ENCODE measurements at places on chromosomes 12 and 14.
A peak's percentile ranks its signal among the peaks of the same experiment; 100 is the strongest.

- DNase-seq = no peak
Observed at GRCh38 chr12:84089356-84089755, 823.2 kb downstream of the SLC6A15 start.

DNA sequence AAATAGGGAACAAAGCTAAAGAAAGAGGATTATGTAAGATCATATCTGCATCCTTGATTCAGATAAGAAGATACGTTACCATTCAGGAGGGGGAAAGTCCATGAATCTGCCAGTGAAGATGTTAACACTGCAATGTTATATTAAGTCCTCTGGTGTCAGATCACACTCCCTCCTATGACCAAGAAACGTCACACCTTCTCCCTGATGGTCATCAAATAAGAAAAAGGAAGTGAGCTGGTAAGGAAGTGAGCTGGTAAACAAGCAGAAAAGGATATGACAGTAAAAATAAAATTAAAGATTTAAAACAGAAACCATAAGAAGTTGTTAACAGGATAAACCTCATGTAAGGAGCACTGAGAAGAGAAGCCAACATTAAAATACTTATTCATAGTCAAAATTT lies 340.2 kb downstream of the SEC23A start:
- no peak for DNase-seq

- no peak for DNase-seq
Observed at GRCh38 chr12:130764475-130765185, 48.5 kb upstream of the RIMBP2 start.

DNA sequence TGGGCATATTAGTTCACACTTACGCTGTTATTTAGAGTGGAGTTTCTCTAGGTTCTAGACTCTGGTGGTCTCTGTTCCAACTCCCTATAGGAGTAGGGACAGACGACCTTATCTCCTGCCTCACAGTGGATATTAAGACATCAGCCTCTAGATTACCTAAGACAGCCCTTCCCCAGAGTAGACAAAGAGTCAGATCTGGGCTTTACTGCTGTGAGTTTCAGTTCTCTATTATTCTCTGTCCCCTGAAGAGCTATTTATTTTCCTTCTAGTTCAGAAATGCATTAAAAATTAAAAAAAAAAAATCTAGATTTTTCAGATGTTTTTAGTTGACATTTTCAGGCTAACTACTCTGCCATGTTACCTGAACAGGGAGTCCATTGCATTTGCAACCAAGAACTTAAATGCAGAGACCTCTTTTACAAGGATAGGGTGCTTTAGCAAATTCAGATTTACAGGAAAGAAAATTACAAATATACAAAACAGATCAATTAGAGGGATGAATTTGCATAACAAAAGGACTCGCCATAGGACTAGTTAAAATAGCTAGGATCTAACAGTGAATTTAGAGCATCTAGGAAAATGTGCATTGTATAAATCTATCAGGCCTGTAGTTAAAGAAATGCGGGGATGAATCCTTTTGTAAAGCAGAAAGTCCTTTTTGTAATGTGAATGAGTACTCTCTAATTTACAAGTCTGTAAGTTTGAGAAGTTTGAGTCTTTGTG lies 381.4 kb downstream of the APAF1 start:
- no peak for DNase-seq

GRCh38 chr14:102103062-102103695 lies 16.3 kb upstream of the HSP90AA1 start:
- DNase-seq = no peak

- DNase-seq = no peak
Observed at GRCh38 chr12:121558956-121559355, 21.9 kb downstream of the KDM2B start.

GRCh38 chr12:130351326-130351725 lies 13.6 kb downstream of the PIWIL1 start:
- DNase-seq = no peak

- DNase-seq = no peak
Observed at GRCh38 chr12:107287436-107288413, 194.4 kb upstream of the CRY1 start.

- no peak for DNase-seq
Observed at GRCh38 chr12:31964280-31964679, 5.1 kb downstream of the RESF1 start.

DNA sequence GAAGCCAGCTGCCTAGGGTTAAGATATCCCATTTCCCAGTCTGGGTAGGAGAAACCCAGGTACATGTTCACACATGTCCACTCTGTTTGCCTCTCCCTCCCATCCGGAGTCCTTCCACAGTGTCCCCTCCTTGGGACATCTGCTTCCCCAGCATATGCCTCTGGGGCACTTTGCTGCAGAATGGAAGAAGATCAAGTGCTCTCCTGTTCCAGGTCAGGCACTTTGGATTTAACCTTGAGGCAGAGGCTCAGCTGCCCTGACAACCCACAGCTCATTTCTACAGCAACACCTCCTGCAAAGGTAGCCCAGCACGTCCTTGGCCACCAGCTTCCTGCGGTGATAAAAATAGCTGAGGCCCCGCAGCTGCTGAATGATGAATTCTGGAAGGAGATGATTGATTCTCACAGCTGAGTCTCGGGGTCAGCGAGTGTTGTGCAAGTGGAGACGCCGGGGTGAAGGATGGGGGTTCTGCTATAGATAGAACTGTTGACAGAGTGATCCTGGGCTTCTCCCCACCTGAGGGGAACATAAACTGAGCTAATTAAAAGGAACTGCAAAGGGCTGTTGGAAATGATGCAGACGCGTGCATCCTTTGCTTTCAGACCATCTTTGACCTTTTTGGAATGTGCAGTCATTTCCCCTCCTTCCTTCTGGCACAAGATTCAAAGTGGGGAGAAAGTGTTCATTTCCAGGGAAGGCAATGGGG lies 145.0 kb downstream of the SLC38A6 start:
- no peak for DNase-seq

DNA sequence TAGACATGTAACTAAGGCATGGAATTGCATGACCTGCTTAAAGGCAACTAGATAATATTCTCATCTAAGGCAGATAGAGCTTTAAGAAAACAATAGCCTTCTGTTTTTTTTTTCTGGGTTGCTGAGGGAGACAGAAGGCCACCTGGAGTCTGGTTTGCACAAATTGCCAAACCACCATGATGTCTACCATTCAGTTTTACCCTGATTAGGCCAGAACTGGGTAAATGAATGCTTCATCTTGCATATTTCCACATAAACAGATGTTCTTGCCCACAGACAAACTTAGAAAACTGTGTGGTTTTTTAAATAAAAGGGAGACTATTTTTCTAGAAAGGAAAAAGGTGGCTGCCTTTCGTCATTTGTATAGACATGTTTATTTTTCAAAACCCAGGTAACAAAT lies 278.7 kb upstream of the PRICKLE1 start:
- DNase-seq = no peak

- no peak for DNase-seq
Observed at GRCh38 chr12:9634969-9635754, 27.4 kb upstream of the KLRB1 start.

GRCh38 chr14:92362781-92363235 lies 39.8 kb downstream of the SLC24A4 start:
- peak; percentile 25 for DNase-seq

DNA sequence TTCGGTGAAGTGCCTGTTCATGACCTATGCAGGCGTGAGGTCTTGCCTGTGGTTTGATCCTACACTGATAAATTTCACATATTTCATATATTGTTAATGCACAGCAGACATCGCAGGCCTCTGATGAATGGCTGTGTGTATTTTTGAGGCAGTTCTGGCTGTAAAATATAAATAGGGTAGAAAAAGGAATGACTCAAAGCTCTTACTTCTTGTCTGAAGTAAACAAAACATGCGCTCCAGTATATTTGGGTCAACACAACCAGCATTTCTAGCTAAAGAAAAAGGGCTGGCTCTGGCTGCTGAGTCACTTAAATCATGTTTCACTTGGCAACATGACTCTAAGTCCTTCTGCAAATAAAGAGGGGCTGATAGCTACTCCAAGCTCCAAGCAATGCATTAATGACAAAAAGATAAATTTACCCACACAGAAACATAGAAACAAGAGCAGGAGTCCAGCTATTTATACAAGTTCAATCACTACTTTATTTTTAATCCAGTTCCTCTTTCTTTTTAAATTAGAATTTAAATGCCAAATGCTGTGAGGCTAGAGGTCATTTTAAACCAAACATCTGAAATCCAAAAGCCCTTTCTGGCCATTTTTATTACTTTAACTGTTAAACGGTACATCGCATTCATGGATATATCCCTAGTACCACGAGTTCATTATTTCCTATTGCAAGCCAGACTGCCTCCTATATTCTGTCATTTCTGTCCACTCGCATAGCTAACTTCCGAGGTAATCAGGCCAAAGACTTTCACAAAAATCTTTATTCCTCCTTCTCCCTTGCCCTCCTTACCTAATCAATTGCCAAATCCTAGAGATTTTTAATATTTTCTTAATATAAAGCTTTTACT lies 54.3 kb upstream of the TMCC3 start:
- DNase-seq = no peak

GRCh38 chr12:48800971-48801370 lies 12.1 kb upstream of the ADCY6 start:
- no peak for DNase-seq

- no peak for DNase-seq
Observed at GRCh38 chr12:88245905-88246304, 103.8 kb downstream of the TMTC3 start.

DNA sequence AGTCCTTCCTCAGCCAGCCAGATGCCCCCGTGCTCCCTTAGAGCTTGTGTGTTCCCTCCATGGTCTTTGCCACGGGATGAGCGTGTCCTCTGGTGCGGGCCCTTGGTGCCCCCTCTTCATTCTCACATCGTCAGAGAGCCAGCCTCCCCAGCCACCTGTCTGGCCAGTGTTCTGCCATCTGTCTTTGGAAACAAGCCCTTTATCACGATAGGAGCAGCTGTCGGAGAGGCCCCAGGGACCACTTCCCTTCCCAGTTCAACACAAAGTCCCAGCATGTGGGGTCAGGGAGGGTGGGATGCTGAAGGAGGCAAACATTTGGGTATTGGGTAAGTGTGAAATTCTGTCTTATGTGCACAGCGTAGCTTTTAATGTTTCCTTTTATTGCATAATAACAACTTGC lies 44.5 kb downstream of the DYNC1H1 start:
- no peak for DNase-seq

GRCh38 chr12:122878780-122879612 lies 16.9 kb downstream of the VPS37B start:
- no peak for DNase-seq

- no peak for DNase-seq
Observed at GRCh38 chr14:73685328-73685727, 28.9 kb downstream of the PNMA1 start.

- no peak for DNase-seq
Observed at GRCh38 chr12:92968176-92968813, 39.2 kb upstream of the EEA1 start.

- DNase-seq = no peak
Observed at GRCh38 chr12:38759621-38760020, 145.8 kb downstream of the CPNE8 start.

DNA sequence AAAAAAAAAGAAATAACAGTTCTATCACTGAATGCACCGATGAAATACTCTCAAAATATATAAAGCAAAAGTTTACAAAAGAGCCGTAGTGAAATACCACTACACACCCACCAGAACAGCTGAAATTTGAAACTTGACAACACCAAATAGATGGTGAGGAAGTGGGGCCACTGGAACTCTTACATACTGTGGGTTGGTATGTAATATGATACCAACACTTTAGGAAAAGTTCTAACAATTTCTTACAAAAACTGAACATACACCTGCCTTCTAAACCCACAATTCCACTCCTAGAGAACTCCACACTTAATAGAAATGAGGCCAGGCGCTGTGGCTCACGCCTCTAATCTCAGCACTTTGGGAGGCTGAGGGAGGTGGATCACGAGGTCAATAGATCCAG lies 14.1 kb downstream of the EIF5 start:
- no peak for DNase-seq

- DNase-seq = no peak
Observed at GRCh38 chr12:1533205-1533601, 61.2 kb downstream of the FBXL14 start.

- DNase-seq = no peak
Observed at GRCh38 chr12:109092497-109093021, 713 bp downstream of the ALKBH2 start.

DNA sequence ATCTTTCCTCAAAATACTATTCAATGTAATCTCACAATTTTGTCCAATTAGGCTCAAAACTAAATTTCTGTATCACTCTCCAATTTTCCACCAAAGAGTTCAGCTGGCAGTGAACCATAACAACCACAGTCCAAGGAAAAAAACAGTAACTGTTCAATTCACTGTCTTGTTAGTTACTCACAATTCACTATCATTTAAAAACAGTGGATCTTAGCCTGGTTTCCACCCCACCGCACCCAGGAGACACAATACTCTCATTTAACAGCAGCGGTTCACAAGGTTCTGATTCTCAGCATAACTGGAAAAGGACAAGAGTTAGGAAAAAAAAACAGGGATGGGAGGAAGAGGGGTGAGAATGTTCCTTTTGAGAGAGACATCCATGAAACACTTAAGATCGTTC lies 40.5 kb downstream of the MED13L start:
- DNase-seq = no peak

GRCh38 chr12:110844131-110844530 lies 2.7 kb upstream of the CCDC63 start:
- DNase-seq = no peak

GRCh38 chr12:117466677-117467362 lies 105.4 kb upstream of the NOS1 start:
- DNase-seq = no peak

- no peak for DNase-seq
Observed at GRCh38 chr12:24252602-24253001, 303.1 kb upstream of the SOX5 start.

DNA sequence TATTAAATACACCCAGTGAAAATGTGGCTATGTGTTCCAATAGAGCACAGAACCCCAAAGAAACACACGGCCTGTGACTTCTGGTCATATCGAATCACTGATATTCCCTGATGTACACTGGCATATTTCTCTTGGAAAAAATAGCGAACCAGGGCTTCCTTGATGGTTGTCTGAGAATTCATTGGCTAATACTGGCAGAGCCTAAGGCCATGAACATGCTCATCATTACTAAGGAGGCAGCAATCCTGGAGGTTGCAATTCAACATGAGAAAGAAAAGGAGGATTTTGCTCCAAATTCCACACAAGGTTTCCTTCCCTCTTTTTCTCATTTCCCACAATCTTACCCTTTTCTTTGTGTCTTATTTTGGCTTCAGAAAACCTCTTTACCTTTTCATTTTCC lies 212.9 kb upstream of the HMGA2 start:
- DNase-seq = no peak

- no peak for DNase-seq
Observed at GRCh38 chr12:11133162-11133561, 1.3 kb downstream of the TAS2R30 start.
